ENCODE measurements at places on chromosomes 4 and X. TPM values are rescaled to one million over a fixed set of nuclear protein-coding genes. Genes with fewer than 3 reads are reported as not detected.

- H3K4me1 ChIP-seq, result peaks cover 3% of the 10 kb centered on the region
- no peak for DNase-seq
- no peak overlapping the region for H3K4me3 ChIP-seq
These were observed 120.3 kb upstream of the AFF2 start for GRCh38 chrX:148380107-148380506.

- H3K27ac ChIP-seq, result no peak overlapping the region
- no peak overlapping the region for H3K4me3 ChIP-seq
- no peak for DNase-seq
- no peaks in the 10 kb centered on the region for H3K36me3 ChIP-seq
- H3K27me3 ChIP-seq, result peaks cover 63% of the 10 kb centered on the region
These were observed 29.5 kb upstream of the FGFR3 start for GRCh38 chr4:1763550-1764080.

DNA sequence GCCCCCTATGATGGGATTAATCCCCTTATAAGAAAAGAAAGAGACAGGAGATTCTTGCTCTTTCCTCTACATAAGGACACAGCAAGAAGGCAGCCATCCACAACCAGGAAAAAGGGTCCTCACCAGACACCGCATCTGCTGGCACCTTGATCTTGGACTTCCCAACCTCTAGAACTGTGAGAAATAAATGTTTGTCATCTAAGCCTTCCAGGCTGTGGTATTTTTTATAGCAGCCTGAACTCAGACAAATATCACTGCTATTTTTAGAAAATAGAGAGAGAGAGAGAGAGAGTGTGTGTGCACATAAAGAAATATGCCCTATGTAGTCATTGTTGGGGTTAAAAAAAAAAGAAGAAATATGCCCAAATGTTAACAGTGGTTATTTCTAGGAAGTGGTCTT is 104.2 kb downstream of the PAPSS1 start:
- H3K4me3 ChIP-seq, result no peak overlapping the region
- H3K4me1 ChIP-seq, result no peaks in the 10 kb centered on the region
- no peaks in the 10 kb centered on the region for H3K27me3 ChIP-seq

GRCh38 chr4:45442466-45442865 is 681.4 kb downstream of the GABRG1 start:
- DNase-seq, result no peak
- no peak overlapping the region for H3K4me3 ChIP-seq
- no peaks in the 10 kb centered on the region for H3K36me3 ChIP-seq
- no peaks in the 10 kb centered on the region for H3K27me3 ChIP-seq
- no peaks in the 10 kb centered on the region for H3K4me1 ChIP-seq

DNA sequence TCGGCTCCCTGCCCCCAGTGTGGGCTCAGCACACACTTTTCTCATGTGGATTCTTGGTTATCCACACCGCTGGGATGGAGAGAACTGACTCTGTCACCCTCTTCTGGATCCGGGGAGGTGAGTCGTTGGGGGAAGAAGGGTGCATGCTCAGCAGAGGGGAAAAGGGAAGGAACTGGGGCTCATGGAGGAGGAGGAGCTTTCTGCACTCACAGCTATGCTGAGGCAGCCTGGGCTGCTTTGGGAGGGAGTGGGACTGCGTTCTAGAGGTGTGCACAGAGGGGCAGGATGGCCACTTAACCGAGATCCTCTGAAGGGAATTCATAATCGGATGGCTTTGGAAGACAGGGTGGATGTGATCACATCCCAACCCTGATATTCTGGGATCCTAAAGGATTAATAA is 51.6 kb downstream of the RTL5 start:
- H3K4me3 ChIP-seq, result no peak overlapping the region
- no peaks in the 10 kb centered on the region for H3K36me3 ChIP-seq
- H3K4me1 ChIP-seq, result no peaks in the 10 kb centered on the region
- no peak overlapping the region for H3K27ac ChIP-seq
- no peaks in the 10 kb centered on the region for H3K27me3 ChIP-seq
- no peak for DNase-seq

DNA sequence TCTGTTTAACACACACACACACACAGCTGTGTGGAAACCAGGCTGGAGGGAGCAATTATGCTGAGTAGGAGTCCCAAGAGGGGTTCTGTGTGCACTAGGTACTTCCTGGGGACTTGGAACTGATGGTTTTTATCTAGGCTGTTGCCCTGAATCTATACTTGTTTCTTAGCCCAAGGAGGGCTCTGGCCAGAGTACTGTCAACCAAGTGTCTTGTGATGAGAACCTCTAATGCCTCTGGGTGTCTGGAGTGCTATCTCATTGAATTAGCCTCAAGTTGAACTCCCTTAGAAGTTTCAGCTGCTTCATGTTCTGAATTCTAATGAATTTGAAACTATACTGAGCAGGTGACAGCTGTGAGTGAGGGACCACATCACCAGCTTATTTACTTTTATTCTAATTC is 16.6 kb downstream of the ARHGAP24 start:
- peak; percentile 46 for DNase-seq

The PABPC5 gene
- total RNA-seq, result 0.24 TPM

The KLKB1 gene
- 0.33 TPM for total RNA-seq

The ZNF185 gene
- total RNA-seq, result 1.5 TPM

All from thymus (tissue), 14 donors.